Cardiac fibroblast (primary cell): ENCODE measurements at places on chromosomes 16 and 17.

DNA sequence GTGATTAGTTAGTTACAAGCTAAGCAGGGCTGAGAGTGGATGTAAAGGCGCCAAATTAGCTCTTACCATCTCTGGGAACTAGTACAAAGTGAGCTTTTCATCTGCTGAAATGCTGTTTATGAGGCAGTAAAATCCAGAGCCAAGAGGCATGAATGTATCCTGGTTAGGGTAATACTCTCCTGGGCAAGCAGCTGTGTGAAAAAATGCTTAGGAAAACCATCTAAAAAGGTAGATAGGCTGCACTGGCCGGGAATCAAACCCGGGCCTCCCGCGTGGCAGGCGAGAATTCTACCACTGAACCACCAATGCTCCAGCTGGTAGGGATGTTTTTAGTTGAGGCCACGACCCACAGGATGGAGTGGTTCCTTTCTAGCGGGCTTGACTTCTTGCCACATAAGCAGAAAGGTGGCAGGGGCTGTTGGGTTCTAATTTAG lies 23.0 kb downstream of the VAC14 start:
- peak; percentile 48 for DNase-seq

DNA sequence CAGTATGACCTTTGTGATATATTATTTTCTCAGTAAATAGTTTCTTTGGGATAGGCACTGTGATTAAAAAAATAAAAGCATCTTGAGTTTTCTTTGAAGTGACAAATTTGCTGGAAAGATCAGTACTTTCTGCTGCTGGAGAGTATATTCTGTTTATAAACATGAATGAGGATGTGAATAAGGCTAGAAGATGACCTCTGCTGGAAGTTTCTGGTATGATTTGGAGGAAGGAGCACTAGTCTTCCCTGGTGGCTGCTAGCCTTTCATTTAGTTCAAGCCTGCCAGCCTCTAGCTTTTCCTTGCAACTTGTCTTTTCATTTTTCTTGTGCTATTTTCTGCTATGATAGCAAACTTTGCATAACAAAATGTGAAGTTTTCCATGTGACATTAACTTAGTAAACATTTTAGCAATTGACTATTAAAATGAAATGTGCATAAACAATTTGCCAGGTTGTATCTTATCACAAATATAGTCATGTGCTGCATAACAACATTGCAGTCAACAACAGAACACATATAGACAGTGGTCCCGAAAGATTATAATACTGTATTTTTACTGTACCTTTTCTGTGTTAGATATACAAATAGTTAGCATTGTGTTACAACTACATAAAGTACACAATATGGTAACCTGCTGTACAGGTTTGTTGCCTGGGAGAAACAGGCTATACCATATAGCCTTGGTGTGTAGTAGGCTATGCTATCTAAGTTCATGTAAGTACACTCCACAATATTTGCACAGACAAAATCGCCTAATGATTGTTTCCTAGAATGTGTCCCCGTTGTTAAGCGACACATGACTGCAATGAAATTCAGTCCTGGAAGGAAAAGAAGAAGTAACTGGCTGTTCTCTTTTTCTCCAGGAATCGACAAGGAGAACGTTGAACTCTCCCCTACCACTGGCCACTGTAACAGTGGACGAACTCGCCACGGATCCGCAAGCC lies 18.1 kb upstream of the RAB11FIP4 start:
- peak; percentile 81 for DNase-seq

GRCh38 chr16:4322121-4323052 lies 6.5 kb downstream of the GLIS2 start:
- DNase-seq: no peak

GRCh38 chr17:57494443-57494842 lies 238.1 kb downstream of the MSI2 start:
- DNase-seq: no peak

DNA sequence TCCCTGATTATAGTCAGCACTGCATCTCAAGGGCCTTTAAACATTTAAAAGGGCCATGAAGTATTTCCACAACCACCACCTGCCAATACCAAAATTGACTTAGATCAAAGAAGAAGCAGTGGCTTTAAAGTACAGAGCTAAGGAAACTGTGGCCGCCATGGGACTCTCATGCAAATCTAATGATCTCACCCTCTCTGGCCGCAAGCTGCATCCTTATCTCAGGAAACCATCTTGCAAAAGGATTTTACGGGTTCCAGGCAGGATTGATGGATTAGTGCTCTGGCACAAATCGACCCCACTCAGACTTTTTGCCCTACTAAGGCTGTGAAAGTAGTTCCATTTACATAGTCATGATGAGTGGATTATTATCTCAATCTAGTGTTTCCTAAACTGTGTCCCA lies 22.6 kb downstream of the CDRT4 start:
- no peak for DNase-seq

- DNase-seq: peak; percentile 43
These were observed 963 bp downstream of the ALG1 start for GRCh38 chr16:5072334-5073278.

- DNase-seq: no peak
These were observed 13.6 kb downstream of the HSD11B2 start for GRCh38 chr16:67444259-67445125.

DNA sequence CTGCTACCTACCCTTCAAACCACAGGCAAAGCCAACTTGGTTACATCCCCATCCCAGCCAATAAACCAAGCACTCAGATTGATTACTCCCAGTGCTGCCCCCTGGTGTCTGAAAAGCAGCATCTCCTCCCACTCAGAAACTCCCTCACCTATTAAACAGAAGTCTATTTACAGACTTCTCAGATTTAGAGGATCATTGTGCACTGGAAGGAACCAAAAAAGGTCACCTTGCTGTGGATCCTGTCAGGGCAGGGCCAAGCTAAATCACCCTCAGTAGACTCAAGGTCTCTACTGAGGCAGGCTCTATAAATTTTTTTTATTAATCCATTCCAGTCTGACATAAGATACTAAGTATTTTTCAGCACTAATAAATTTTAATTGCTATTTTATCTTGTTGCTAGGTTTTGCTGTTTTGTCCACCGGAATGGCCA lies 17.6 kb downstream of the HIGD1B start:
- peak; percentile 83 for DNase-seq

- DNase-seq: no peak
These were observed 24.0 kb downstream of the MXRA7 start for GRCh38 chr17:76686538-76687297.

DNA sequence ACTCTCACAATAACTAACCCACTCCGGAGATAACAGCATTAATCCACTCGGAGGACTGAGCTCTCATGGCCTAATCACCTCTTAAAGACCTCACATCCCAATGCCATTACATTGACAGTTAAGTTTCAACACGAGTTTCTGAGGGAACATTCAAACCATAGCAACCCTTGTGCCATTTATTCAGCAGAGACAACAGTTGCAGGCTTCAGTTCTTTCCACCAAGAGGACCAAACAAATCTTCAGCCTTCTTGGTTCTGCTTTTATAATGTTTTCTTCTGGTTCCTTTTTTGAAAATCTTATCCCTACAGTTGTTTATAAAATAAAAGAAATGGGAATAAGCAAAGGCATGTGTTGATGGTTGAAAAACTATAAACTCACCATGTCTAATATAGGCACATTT lies 2.1 kb upstream of the CD300E start:
- DNase-seq: no peak

- DNase-seq: no peak
These were observed 76.7 kb downstream of the SLC39A11 start for GRCh38 chr17:73015722-73016276.

GRCh38 chr17:75273977-75274708 lies 3.1 kb upstream of the MIF4GD start:
- DNase-seq: peak; percentile 78

DNA sequence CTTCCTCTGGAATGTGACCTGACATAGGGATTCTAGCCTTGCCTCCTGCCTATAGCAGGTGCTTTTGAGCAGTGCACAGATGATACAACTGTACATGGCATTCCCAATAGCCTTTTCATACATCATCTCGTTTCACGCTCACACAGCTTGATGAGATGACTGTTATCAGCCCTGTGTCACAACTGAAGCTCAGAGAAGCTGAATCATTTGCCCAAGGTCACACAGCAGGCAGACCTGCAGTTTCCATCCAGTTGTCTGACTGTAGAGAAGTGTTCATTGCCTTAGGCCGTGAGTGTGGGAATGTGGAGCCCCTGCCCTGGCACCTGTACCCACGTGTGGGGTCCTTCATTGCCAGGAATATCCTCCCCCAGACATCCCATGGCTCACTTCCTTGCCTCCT lies 20.1 kb downstream of the WFDC1 start:
- no peak for DNase-seq

- DNase-seq: peak; percentile 4
These were observed 30.2 kb downstream of the TPSG1 start for GRCh38 chr16:1194665-1195392.

DNA sequence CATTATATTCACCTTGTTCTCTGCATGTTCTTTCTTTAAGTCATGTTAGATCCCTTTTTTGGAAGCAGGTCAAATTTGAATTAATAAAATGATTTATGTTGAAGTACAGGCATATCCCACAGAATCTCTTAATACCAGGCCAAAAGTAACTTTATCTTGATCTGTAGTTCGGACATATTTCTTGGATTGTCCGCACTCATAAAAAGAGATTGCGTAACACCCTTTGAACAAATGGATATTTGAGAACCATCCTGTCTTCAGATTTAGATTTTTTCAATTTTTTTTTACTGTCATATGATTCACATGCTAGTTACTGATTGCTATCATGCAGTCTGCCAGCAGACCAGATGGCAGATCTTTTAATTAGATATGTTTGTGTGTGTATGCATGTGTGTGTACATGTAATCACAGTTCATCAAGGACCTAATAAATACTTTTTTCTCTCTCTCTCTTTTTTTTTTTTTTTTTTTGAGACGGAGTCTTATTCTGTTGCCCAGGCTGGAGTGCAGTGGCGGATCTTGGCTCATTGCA lies 352.6 kb downstream of the WWOX start:
- DNase-seq: no peak

- DNase-seq: no peak
These were observed 14.7 kb upstream of the FAM83G start for GRCh38 chr17:19019041-19019941.

- no peak for DNase-seq
These were observed 33.7 kb upstream of the PVALEF start for GRCh38 chr17:81131486-81132196.

- no peak for DNase-seq
These were observed 608 bp upstream of the TRIM37 start for GRCh38 chr17:59107306-59107670.

GRCh38 chr17:71349908-71350600 lies 770.8 kb upstream of the SOX9 start:
- DNase-seq: peak; percentile 39

DNA sequence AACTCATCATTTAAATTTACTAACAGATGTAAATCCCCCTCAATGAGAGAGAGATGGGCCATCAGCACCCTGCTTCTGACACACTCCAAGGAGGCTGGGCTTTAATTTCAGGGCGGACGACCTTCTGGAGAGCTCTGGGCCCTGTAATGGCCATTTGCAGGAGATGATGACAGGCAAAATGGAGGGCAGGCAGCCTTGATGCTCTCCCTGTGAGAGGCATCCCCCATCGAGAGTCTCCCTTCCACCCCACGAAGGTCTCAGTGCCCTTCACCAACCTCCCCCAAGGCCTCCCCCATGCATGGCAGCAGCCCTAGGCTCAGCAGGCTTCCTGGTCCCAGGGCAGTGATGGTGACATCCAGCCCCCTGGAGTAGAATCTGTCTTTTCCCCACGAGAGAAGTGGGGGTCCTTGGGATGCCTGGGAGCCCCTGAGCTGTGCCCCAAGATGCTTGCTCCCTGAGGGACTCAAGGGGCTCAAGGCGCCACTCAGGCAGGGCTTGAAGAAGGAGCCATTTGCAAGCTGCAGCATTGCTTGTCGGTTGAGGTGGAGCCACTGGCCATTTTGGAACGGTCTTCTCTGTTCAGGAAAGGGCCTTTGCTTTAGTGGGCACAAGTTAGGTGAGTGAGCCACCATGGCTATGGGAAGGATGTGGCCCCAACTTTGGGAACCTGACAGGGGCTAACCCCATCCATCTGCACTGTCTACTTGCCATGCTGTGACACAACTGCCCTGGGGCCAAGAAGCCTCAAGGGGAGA lies 82.6 kb downstream of the C16orf78 start:
- no peak for DNase-seq

DNA sequence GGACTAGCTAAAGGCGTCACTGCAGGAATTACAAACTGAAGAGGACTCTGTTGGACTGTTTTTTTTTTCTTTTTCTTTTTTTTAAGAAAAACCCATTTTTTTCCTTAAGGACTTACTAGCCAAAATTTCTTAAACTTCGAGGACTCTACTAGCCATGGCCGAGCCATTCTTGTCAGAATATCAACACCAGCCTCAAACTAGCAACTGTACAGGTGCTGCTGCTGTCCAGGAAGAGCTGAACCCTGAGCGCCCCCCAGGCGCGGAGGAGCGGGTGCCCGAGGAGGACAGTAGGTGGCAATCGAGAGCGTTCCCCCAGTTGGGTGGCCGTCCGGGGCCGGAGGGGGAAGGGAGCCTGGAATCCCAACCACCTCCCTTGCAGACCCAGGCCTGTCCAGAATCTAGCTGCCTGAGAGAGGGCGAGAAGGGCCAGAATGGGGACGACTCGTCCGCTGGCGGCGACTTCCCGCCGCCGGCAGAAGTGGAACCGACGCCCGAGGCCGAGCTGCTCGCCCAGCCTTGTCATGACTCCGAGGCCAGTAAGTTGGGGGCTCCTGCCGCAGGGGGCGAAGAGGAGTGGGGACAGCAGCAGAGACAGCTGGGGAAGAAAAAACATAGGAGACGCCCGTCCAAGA lies 878 bp downstream of the HEXIM1 start:
- peak; percentile 87 for DNase-seq

DNA sequence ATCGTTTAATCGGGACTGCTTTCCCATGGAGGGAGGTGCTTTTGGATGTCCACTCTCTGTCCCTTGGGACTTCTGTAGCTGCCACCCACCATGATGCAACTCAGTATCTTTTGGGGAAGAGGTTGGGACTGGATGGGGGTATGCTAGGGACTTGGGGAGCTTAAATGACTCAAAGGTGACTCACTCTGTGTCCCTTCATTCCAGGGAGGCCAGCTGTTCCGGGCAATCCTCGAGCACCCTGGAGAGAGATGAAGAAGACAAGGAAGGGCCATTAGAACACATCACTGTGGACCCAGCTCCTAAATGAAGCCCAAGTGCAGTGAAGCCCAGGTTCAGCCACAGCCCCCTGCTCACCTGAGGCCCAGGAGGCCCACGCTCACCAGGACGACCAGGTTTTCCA lies 4.6 kb downstream of the COL1A1 start:
- DNase-seq: peak; percentile 55

DNA sequence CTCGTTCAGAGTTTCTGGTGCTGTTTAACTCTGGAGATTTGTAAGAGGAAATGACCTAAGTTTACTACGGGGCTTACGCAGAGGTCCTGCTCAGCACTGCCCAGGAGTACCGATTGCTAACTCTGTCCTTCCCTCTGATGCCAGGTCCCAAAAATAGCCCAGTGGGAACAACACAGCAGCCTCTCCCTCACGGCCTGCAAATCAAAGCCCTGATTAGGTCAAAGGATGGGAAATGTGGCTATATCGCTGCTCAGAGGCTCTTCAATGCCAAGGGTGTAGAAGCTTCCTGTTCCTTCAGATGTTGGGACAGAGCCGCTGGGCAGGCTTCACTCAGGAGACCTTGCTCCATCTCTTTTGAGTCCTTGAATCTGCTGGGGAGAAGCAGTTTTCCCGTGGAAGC lies 174.2 kb upstream of the KCNJ16 start:
- no peak for DNase-seq

GRCh38 chr16:27244363-27244755 lies 24.2 kb downstream of the NSMCE1 start:
- no peak for DNase-seq

- no peak for DNase-seq
These were observed 320 bp downstream of the SPAG9 start for GRCh38 chr17:51120357-51120738.
